ENCODE measurements at places on chromosomes 2 and 18.

DNA sequence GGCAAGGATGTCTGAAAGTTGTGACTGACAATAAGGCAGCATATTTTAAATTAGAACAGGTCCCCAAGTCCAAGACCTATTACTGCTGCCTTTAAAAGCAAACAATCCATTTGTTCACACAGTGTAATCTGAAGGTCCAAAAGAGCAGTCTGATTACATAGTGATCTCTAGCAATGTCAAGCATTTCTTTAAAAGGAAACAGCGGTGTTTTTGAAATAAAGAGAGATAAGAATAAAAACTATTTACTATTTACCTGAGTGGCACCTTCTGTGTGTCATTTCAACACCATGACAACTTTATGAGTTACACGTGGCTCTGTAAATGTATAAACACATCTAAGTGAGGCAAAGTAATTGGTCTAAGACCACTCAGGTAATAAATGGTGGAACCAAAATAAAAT is 1009.9 kb upstream of the CNTNAP5 start:
- no peak for DNase-seq

DNA sequence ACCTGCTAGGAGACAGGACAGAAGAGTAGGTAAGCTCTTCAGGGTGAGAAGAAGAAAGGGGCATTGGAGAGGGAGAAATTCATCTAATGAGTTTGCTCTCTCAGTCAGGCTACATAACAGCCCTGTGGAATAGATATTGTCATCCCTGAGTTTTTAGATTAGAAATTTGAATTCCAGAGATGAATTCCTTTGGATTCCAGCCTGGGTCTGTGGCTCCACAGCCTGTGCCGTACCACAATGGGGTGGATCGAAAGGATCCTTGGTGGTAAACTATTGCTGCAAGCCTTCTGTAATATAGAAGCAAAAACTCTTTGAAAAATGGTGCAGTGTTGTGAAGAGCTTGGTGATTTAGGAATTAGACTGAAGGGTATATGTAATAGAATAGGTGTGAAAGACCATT is 21.0 kb downstream of the MYO1B start:
- DNase-seq = no peak

DNA sequence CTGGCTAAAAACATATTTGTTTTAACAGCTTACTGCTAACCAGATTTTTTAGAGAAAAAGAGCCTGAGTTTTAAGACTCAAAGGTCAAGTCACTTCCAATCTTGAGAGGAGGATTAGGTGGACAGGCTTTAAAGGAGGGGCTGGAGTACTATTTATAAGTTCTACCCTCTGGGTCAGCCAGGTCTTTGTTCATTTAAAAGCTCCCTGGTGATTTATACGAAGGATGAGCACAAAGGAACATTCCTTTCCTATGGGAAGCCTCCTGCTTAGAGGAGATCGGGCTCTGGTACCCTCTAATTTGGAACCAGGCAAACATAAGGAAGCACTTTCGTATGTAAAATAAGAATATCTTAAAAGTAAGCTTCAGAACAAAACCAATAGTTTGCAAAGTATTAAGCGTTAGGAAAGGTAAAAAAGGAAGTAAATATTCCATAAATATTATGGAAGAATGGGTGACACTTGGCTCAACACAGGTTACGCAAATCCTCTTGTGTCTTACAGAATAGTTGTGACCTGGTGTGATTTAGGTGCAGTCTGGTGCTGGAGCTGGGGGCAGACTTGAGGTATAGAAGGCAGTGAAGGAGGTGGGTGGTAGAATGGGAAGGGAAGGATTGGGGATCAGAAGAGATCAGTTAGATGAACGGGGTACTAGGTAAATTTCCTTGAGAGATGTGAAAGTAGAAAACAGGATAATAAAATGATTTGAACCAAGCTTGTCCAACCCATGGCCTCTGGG is 35.6 kb downstream of the PDE6D start:
- no peak for DNase-seq

DNA sequence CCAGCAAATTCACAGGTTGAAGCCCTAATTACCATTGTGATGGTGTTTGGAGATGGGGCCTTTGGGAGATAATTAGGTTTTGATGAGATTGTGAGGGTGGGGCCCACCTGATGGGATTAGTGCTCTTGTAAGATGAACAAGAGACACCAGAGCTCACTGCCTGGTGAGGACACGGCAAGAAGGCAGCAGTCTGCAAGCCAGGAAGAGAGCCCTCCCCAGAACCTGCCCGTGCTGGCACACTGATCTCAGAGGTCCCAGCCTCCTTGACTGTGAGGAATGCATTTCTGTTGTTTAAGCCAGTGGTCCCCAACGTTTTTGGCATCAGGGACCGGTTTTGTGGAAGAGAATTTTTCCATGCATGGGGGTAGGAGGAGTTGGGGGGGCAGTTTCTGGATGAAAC is 240.7 kb downstream of the KLHL29 start:
- DNase-seq = no peak

GRCh38 chr2:46131-46470 is 204 bp downstream of the FAM110C start:
- no peak for DNase-seq

GRCh38 chr18:20975077-20975476 is 136.5 kb downstream of the ROCK1 start:
- no peak for DNase-seq

DNA sequence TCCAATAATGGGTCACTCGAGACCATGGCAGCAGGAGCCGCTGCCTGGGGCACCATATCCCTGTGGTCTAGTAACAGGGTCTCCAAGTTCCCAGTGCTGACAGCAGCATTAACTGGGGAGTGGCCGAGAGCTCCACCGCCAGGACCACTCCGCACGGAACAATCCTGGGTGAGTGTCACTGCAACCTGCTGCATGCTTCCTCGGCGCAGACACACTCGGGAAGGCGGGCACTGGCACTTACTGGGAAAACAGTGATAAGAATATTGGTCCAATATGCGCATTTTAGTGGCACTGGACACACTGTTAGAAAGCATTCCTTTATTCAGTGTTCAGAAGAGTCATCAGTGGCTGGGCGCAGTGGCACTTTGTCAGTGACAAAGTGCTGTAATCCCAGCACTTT is 29.7 kb downstream of the FAM228A start:
- DNase-seq = no peak

DNA sequence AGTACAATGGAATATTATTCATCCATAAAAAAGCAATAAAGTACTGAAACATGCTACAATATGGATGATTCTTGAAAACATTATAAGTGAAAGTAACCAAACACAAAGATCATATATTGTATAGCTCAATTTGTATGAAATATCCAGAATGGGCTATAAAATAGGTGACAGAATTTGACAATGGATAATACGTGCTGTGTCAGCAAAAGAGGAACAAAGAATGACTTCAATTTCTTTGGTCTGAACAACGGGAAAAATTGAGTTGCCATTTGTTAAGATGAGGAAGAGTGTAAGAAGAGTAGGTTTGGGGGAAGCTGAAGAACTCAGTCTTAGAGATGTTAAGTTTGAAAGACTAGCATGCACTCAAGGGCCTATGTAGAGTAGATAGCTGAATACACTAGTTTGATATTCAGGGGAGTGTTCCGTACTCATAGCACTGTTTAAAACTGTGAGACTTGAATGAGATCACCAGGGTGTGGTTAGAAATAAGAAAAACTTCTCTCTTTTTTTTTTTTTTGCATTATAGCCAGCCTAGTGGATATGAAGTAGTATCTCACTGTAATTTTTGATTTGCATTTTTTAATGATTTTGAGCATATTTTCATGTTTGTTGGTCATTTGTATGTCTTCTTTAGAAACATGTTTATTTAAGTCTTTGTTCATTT is 213.6 kb downstream of the NR4A2 start:
- DNase-seq = no peak

GRCh38 chr2:190574169-190574568 is 39.6 kb upstream of the NEMP2 start:
- DNase-seq = no peak

- peak; percentile 55 for DNase-seq
Measured at GRCh38 chr2:131034122-131035051, 58.9 kb downstream of the FAM168B start.

DNA sequence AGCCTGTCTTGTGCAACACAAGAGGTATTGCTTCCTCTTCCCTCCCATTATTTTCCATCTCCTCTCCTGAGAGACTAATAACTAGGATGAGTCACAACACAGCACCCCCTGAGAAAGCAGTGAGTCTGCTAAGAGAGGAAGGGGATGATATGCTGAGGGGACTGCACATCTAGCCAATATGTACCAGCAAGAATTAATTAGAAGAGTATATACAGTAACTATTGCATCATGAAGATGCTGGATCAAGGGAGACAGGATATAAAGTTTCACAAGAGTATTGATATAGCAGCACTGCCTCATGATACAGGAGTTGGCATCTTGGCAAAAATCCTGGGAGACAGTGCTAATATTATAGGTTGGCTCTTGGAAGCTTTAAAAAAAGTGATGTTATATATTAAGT is 289.9 kb upstream of the RBMS1 start:
- DNase-seq = no peak

- no peak for DNase-seq
Measured at GRCh38 chr18:30265190-30265589, 777.4 kb downstream of the DSC3 start.

Measured in stimulated activated CD8-positive, alpha-beta memory T cell treated with anti-CD3 and anti-CD28 coated beads, Interleukin-4, amount 100 ng/mL, for 48 hours (primary cell).